SW 1271 (cell line): ENCODE measurements at places on chromosomes 7 and 10.

DNA sequence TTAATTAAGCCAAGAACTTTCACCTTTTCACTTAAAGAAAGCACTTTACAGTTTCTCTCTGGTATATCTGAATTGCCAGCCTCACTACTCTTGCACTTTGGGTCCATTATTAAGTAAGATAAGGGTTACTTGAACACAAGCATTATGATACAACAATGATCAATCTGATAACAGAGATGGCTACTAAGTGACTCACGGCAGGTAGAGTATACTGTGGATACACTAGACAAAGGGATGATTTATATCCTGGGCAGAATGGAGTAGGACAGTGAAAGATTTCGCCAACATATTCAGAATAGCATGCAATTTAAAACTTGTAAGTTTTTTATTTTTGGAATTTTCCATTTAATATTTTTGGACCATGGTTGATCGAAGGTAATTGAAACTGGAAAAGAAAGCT lies 34.3 kb upstream of the ITGB8 start:
- DNase-seq: no peak

DNA sequence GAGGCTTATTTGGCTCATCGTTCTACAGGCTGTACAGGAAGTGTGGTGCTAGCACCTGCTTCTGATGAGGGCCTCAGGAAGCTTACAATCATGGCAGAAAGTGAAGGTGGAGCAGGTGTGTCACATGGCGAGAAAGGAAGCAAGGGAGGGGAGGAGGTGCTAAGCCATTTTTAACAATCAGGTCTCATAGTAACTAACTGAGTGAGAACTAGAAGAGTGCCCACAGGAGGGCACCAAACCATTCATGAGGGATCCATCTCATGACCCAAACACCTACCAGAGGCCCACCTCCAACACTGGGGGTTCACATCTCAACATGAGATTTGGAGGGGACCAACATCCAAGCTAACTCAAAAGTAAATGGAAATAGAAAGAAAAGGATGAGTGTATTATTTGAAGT lies 78.1 kb downstream of the CXCL12 start:
- no peak for DNase-seq

- DNase-seq: no peak
Measured at GRCh38 chr10:119237722-119238436, 30.5 kb downstream of the GRK5 start.

DNA sequence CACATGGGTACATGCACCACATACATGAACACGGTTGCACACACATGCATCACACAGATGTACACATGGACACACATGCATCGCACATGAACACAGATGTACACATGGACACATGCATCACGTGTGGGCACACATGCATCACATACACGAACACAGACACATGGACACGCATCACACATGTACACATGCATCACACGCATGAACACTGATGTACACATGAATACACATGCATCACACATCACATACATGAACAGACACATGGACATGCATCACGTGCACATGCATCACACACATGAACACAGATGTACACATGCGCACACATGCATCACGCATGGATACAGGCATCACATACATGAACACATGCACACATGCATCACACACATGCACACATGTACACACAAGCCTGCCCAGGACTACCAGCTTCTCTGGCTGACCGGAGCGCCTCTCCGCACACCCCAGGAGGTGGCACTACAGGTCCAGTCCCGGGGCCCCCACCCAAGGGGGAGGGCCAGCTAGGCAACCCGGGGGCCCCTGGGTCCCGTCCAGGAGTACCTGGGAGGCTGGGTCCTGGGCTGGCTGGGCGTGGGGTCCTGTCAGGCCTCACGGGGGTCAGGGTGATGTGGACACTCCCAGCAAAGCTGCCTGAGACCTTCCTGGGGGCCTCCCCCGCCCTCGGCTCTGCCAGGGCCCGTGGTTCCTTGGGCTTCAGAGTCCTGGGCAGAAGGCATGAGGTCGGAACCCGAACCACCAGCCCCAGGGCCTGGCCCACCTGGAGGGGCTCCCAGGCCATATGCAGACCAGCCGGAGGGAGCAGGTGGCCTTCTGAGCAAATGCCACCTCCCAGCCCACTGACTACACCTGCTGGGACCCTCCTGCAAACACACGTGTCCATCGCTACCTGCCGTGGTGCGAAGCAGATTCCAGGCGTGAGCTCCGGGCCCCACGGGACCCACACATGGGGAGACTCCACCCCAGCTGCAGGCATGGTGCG lies 19.6 kb downstream of the MICALL2 start:
- no peak for DNase-seq

GRCh38 chr10:87541114-87541513 lies 36.4 kb downstream of the MINPP1 start:
- DNase-seq: no peak

- DNase-seq: no peak
Measured at GRCh38 chr7:15041226-15041625, 138.7 kb upstream of the DGKB start.

GRCh38 chr10:97540669-97541500 lies 31.7 kb upstream of the ANKRD2 start:
- DNase-seq: no peak

DNA sequence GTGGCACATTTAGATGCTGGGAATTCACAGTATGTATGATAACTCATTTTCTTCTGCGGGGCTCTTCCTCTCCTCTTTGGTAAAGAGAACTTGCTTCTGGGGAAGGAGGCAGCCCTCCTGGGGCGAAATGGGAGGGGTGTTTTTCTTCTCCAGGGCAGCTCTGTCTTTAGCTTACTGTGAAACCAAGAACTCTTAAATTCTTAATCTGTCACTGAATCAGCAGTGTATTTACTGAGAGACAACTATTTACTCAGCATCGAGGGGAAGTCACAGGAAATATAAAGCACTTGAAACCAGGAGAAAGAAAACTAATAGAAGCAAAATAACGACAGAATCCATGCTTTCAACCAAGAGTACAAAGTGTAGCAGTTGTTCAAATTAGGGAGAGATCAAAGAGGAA lies 158.2 kb upstream of the AGK start:
- DNase-seq: no peak

GRCh38 chr7:122702872-122703510 lies at the start of gene RNF148:
TSS of gene RNF148 (minus strand) at chr7:122702922. CDS start at chr7:122702750, 172 bp downstream.
- DNase-seq: no peak

DNA sequence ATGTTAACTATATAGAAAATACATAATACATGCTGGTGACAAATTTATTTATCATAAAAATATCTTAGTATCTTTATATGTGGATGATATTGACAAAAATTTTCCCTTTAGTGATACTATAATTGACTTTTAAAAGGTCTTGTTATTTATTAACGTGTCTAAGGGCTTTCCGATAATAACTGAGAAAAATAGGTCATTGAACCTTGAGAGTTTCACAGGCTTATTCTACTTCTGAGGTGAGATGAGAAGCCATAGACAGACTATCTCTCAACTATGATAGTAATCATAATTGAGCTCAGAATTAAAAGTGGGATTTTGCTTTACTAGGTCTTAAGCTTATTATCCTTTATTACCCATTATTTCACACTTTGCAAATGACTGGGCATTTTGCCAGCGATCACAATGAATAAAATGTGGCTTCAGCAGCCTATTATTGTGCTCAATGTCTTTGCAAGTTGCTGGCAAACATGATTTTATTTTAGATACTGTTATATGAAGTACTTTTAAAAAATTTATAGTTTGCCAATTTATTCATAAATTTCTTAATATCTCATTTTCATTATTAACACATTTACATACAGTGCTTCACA lies 574.5 kb downstream of the ZWINT start:
- no peak for DNase-seq

GRCh38 chr7:142494021-142494420 lies 236.2 kb upstream of the PRSS58 start:
- DNase-seq: no peak

GRCh38 chr7:5418285-5418582 lies 5.4 kb downstream of the TNRC18 start:
- no peak for DNase-seq

GRCh38 chr10:72660220-72660619 lies 31.7 kb upstream of the MCU start:
- no peak for DNase-seq

GRCh38 chr7:7190142-7190541 lies 7.8 kb downstream of the C1GALT1 start:
- DNase-seq: no peak

- no peak for DNase-seq
Measured at GRCh38 chr7:69820479-69821192, 222.4 kb downstream of the AUTS2 start.

- DNase-seq: no peak
Measured at GRCh38 chr7:130091999-130092398, 21.7 kb downstream of the KLHDC10 start.

GRCh38 chr10:101886521-101887312 lies 43.1 kb upstream of the KCNIP2 start:
- DNase-seq: no peak

GRCh38 chr10:132254841-132255240 lies 52.9 kb downstream of the STK32C start:
- DNase-seq: no peak

DNA sequence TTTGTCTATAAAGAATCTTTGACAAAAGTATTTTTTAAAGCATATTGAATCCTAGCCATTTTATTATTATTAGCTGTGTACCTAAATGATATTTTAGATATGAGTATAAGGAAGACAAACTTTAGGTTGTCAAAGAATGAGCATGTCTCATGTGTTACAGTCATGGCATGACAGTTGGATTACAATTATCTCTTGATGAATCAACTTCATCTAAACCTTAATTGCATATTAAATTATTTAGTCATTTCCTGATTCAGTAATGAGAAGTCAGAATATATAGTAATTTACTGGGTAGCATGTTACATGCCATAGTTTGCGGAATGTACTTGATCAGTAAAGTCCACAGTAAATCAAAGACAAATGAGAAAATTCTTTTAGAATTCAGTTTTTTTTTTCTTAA lies 59.2 kb downstream of the MAPK8 start:
- no peak for DNase-seq

DNA sequence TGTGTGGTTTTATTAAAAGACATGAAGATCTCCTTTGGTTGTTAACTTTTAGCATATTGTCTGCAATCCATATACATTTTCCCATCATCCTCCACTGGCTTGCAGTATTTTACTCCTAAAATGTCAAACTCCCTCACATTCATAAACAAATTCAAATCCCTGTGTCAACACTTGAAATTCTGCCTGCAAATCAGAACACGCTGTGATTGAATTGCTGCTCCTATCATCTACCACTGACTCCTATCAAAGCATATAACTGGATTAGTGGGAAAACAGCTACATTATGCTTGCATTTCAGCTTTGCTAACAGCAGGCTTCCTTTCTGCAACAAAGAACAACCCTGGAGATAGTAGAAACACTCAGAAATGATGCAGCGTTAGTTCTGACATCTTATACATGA lies 281.8 kb upstream of the HGF start:
- DNase-seq: no peak
